Kidney (tissue), 22 donors: ENCODE measurements at places on chromosomes 4 and X.

DNA sequence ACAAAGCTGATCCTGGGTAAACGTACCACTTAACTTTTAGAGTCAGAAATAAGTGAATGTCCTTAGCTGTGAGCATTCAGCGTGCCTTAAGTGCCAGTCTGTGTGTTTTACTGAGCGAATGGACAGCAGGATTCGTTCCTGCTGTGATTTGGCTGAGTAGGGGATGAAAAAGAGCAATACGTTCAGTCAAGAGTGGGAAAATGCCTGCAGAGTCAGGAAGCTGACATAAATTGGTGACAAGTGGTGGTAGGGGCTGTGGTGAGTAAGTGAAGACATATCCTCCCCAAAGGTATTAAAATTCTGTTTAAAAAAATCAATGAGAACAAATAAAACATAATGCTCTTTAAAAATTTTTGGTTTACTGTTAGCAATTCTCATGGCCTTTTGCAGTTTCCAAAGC, 56.6 kb upstream of the TNIP3 start:
- no peaks in the 10 kb centered on the region for H3K36me3 ChIP-seq
- DNase-seq, result no peak
- no peaks in the 10 kb centered on the region for H3K4me1 ChIP-seq
- H3K4me3 ChIP-seq, result no peak overlapping the region

DNA sequence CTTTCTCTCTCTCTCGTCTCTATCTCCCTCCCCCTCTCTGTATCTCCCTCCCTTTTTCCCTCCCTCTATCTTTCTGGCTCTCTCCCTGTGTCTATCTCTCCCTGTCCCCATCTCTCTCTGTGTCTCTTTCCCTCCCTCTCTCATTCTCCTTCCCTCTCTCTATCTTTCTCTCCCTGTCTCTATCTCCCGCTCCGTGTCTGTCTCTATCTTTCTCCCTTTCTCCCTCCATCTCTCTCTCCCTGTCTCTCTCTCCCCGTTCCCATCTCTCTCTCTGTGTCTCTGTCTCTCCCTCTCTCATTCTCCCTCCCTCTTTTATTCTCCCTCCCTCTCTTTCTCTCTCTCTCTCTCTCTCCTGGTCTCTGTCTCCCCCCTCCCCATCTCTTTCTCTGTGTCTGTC, 22.9 kb downstream of the IL3RA start:
- H3K27ac ChIP-seq, result no peak overlapping the region
- no peaks in the 10 kb centered on the region for H3K4me1 ChIP-seq
- H3K4me3 ChIP-seq, result no peak overlapping the region

DNA sequence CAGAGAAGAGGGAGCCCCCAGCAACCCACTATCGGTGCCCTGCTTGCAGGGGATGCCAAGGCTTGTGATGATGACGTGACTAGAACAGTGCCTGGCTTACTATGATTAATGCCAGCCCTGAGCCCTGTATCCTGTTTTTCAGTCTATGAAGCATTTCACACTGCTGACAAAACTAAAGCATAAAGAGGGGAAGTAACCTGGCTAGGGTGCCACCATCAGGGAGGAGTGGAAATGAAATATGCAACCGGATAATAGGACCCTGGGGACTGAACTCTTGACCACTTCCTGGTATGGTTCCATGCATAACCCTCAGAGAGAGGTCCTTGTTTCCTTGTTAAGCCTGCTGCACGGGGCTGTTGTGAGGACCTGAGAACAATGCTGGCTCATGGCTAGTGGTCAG, 50.3 kb downstream of the MED28 start:
- no peak for DNase-seq
- no peak overlapping the region for H3K4me3 ChIP-seq
- H3K27me3 ChIP-seq, result no peaks in the 10 kb centered on the region
- no peaks in the 10 kb centered on the region for H3K36me3 ChIP-seq
- H3K4me1 ChIP-seq, result peaks cover 4% of the 10 kb centered on the region

DNA sequence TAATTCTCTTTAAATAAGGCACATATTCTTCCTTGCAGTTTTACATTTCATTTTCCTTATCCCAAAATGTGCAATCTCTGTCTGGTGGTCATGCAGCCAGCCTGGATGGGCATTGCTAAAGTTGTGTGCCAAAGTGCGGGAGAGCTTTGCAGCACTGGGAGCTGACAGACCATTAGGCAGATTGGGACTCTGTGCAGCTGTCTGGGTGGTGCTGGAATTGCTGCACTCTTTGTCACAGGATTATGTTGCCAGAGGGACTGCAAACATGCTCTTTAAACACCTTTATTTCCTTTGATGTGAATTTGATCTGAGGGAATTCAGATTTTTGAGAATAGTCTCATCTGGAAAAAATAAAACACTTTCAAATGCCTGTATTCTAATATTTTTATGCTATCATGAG, 956.2 kb upstream of the DIAPH2 start:
- H3K4me1 ChIP-seq, result no peaks in the 10 kb centered on the region
- no peak overlapping the region for H3K27ac ChIP-seq
- no peak overlapping the region for H3K4me3 ChIP-seq
- H3K27me3 ChIP-seq, result no peaks in the 10 kb centered on the region
- H3K36me3 ChIP-seq, result no peaks in the 10 kb centered on the region
- no peak for DNase-seq

DNA sequence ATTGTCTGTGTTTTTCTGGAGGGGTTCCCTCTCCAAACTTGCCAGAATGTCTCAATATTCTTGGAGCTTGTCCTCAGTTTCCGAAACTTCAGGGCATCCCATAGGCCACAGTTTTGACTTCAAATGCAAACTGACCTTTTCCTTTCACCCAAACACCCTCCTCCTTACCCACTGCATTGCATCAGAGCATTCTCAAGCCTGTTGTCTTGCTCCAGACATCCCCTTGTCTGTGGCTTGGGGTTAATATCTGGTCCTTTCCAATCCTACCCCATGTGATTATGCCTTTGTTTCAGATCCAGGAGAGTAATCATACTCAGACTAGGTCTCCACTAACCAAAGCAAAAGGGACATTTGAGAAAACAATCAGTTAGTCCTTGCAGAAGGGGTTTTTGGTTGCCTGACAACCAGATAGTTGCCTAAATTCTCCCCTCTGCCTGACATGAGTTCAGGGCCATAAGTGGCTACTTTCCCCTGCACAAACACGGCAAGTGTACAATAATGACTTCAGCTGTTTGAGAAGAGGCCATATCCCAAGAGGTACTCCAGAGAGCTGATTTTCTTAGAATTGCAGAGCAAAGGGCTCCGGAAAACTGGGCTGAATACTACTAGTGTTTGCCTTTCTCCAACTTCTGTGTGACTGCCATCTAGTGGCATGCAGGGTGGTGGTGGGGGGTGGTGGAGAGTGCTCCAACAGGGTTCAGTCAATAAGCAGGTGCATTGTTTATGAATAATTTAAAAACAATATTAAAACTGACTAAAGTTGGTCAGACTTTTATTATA, 130.2 kb downstream of the CHRDL1 start:
- H3K4me3 ChIP-seq, result no peak overlapping the region
- no peaks in the 10 kb centered on the region for H3K27me3 ChIP-seq
- peak; percentile 29 for DNase-seq
- no peak overlapping the region for H3K27ac ChIP-seq
- no peaks in the 10 kb centered on the region for H3K36me3 ChIP-seq

GRCh38 chr4:140781596-140781995, 25.4 kb upstream of the TBC1D9 start:
- H3K36me3 ChIP-seq, result no peaks in the 10 kb centered on the region
- H3K4me1 ChIP-seq, result no peaks in the 10 kb centered on the region
- H3K27ac ChIP-seq, result no peak overlapping the region
- no peak for DNase-seq
- no peaks in the 10 kb centered on the region for H3K27me3 ChIP-seq

GRCh38 chr4:14254252-14254651, 626.7 kb upstream of the BOD1L1 start:
- H3K27ac ChIP-seq, result no peak overlapping the region
- no peak overlapping the region for H3K4me3 ChIP-seq
- no peaks in the 10 kb centered on the region for H3K27me3 ChIP-seq
- no peaks in the 10 kb centered on the region for H3K36me3 ChIP-seq

DNA sequence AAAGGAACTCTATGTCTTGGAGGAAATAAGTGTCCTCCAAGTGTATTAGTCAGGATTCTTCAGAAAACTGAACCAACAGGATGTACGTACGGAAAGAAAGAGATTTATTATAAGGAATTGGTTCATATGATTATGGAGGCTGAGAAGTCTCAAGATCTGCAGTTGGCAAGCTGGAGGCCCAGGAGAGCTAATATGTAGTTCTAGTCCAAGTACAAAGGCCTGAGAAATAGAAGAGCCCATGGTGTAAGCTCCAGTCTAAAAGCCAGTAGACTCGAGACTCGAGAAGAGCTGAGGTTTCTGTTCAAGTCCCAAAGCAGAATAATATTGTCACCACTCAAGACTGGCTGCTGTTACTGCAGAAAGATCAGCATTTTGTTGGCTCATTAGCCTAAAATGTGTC, 65.3 kb upstream of the EFNB1 start:
- no peaks in the 10 kb centered on the region for H3K36me3 ChIP-seq
- no peak overlapping the region for H3K27ac ChIP-seq
- H3K4me1 ChIP-seq, result no peaks in the 10 kb centered on the region
- DNase-seq, result no peak
- H3K4me3 ChIP-seq, result no peak overlapping the region
- no peaks in the 10 kb centered on the region for H3K27me3 ChIP-seq

- no peaks in the 10 kb centered on the region for H3K36me3 ChIP-seq
- no peak overlapping the region for H3K27ac ChIP-seq
- no peak overlapping the region for H3K4me3 ChIP-seq
- H3K27me3 ChIP-seq, result no peaks in the 10 kb centered on the region
- DNase-seq, result no peak
These were observed 41.8 kb upstream of the MAML3 start for GRCh38 chr4:140195806-140196205.

GRCh38 chrX:42934020-42934726, 156.2 kb upstream of the PPP1R2C start:
- H3K4me3 ChIP-seq, result no peak overlapping the region
- H3K4me1 ChIP-seq, result no peaks in the 10 kb centered on the region
- H3K27me3 ChIP-seq, result no peaks in the 10 kb centered on the region
- no peak overlapping the region for H3K27ac ChIP-seq

DNA sequence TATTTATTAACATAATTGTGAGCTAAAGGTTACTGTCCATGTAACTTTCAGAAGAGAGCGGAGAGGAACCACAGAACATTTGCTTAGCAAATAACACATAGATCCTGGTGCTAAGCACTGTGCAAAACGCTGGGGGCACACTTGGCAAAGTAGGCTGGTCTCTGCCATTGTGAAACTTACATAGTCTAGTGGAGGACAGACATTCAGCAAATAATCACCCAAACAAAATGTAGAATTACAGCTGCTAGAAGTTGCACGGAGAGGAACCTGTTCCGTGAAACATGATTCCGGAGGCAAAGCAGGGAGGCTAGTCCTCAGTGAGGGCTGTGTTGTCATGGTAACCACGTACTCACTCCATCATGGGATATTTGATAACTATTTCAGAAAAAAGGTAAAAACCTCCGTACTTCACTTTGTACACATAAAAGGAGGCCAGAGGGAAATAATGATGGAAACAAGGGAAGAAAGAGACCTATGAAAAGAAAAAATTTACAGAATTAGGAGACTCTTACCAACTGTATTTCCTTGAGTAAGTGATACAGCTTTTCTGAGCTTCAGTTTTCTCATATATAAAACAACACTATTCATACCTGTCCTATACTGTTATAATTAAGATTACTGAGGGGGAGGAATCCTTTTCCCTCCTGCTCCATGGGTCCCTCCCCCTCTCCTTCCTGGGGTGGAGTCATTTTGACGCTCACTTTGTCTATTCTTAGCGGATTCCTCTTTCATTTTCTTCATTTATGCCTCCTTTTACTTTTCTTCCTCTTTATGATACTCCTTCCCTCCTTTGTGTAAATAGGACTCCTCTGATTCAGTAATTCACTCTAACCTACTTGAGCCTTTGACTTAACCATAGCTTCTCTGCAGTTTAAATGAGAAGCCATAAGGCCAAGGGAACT, 825 bp upstream of the RASGEF1B start:
- no peaks in the 10 kb centered on the region for H3K27me3 ChIP-seq
- H3K4me1 ChIP-seq, result no peaks in the 10 kb centered on the region
- H3K27ac ChIP-seq, result peak overlapping the region; percentile 92
- no peaks in the 10 kb centered on the region for H3K36me3 ChIP-seq

- no peaks in the 10 kb centered on the region for H3K27me3 ChIP-seq
- DNase-seq, result no peak
- no peaks in the 10 kb centered on the region for H3K36me3 ChIP-seq
- H3K27ac ChIP-seq, result no peak overlapping the region
- no peak overlapping the region for H3K4me3 ChIP-seq
These were observed 15.7 kb upstream of the BANK1 start for GRCh38 chr4:101774807-101775206.

- H3K27me3 ChIP-seq, result no peaks in the 10 kb centered on the region
- no peaks in the 10 kb centered on the region for H3K4me1 ChIP-seq
- no peak for DNase-seq
- no peak overlapping the region for H3K27ac ChIP-seq
- H3K4me3 ChIP-seq, result no peak overlapping the region
These were observed 191.0 kb downstream of the CCSER1 start for GRCh38 chr4:90318193-90318592.

GRCh38 chr4:42320822-42321388, 76.4 kb upstream of the SHISA3 start:
- H3K36me3 ChIP-seq, result no peaks in the 10 kb centered on the region
- DNase-seq, result no peak
- no peak overlapping the region for H3K4me3 ChIP-seq
- no peak overlapping the region for H3K27ac ChIP-seq
- no peaks in the 10 kb centered on the region for H3K27me3 ChIP-seq

GRCh38 chrX:131544218-131544617, 344 bp downstream of the OR13H1 start:
- H3K27ac ChIP-seq, result no peak overlapping the region
- H3K4me3 ChIP-seq, result no peak overlapping the region
- H3K4me1 ChIP-seq, result no peaks in the 10 kb centered on the region
- H3K27me3 ChIP-seq, result peaks cover 5% of the 10 kb centered on the region
- no peak for DNase-seq

- H3K4me3 ChIP-seq, result no peak overlapping the region
- H3K36me3 ChIP-seq, result no peaks in the 10 kb centered on the region
- H3K27ac ChIP-seq, result no peak overlapping the region
- no peak for DNase-seq
- H3K27me3 ChIP-seq, result no peaks in the 10 kb centered on the region
- H3K4me1 ChIP-seq, result no peaks in the 10 kb centered on the region
These were observed 707.9 kb downstream of the CENPC start for GRCh38 chr4:66837279-66837922.

DNA sequence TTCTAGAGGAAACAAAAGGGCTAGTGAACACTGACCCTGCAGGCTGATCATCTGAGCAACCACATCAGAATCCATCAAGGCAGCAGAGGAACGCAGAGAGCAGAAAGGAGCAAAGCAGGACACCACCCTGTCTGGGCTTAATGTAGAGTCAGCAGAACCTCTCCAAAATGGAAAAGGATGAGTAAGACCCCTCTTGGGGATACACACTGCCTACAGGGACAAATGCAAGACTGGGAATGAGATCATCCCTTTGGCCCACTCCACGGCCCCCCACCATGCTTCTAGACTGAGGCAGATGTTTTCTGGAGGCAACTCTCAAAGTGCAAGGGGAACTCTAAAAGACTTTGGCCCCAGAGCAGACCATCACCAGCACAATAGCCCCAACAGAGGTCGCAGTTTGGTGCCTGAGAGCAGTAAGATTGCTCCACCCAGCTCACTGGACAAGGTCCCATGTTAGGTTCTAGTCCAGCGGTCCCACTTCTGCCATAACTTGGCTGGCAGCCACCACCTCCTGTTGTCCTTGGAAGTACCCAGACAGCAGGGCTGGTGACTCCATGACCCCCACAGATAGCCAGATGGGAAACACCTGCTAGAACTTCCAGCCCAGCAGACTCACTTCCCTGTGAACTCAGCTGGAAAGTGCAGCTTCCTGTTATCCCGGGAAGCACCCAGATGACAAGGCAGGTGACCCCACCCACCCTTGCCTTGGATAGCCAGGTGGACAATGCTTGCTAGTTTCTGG, 372.7 kb downstream of the INPP4B start:
- DNase-seq, result no peak
- no peak overlapping the region for H3K27ac ChIP-seq
- H3K4me3 ChIP-seq, result no peak overlapping the region
- no peaks in the 10 kb centered on the region for H3K27me3 ChIP-seq
- no peaks in the 10 kb centered on the region for H3K4me1 ChIP-seq
